T-helper 2 cell (primary cell): ENCODE measurements at places on chromosomes 5 and 9.

- no peak for DNase-seq
These were observed 359.0 kb downstream of the OSTF1 start for GRCh38 chr9:75447281-75447680.

- DNase-seq, result no peak
These were observed 144.4 kb downstream of the NSG2 start for GRCh38 chr5:174189654-174190541.

- DNase-seq, result no peak
These were observed 466.4 kb upstream of the SMC2 start for GRCh38 chr9:103627731-103628130.

DNA sequence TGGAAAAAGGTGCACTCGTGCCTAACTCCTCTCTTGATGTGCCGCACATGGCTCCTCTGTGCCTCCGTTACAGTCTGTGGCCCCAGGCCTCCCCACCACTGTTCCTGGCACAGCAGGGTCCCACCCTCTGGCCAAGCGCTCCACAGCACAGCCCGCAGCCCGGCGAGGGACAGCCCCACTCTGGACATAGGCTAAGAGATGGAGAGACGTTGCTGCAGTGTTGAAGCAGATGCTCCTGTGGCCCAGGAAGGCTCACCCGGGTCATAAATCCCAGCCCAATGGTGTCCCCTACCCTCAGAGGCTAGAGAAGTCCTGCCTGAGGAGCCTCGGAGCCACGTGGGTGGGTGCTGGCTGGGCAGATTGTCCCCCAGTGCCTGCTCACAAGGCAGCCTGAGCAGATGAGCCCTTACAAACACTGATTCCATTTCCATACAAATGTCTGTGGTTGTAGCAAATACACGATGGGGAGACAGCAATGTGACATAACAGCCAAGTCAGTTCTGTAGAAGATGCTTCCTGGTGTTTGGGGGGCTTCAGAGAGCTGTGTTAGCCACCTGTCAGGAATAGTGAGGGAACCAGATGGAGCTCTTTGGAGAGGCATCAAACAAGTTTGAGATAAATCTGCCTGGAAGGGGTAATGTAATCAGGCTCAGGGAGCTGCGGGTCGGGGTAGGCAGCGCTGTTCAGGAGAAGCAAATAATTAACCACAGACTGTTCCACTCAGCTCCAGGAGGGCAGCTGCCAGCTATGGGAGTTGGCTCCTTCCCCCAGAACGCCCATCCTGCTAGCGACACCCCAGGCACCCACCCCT lies 41.7 kb downstream of the C5orf15 start:
- DNase-seq, result no peak

- no peak for DNase-seq
These were observed 541 bp upstream of the TBCA start for GRCh38 chr5:77776554-77777206.

DNA sequence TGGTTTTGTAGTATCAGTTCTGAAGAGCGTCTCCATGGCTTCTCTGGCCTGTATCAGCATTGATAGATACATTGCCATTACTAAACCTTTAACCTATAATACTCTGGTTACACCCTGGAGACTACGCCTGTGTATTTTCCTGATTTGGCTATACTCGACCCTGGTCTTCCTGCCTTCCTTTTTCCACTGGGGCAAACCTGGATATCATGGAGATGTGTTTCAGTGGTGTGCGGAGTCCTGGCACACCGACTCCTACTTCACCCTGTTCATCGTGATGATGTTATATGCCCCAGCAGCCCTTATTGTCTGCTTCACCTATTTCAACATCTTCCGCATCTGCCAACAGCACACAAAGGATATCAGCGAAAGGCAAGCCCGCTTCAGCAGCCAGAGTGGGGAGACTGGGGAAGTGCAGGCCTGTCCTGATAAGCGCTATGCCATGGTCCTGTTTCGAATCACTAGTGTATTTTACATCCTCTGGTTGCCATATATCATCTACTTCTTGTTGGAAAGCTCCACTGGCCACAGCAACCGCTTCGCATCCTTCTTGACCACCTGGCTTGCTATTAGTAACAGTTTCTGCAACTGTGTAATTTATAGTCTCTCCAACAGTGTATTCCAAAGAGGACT lies 1.5 kb downstream of the GPR21 start:
- no peak for DNase-seq

DNA sequence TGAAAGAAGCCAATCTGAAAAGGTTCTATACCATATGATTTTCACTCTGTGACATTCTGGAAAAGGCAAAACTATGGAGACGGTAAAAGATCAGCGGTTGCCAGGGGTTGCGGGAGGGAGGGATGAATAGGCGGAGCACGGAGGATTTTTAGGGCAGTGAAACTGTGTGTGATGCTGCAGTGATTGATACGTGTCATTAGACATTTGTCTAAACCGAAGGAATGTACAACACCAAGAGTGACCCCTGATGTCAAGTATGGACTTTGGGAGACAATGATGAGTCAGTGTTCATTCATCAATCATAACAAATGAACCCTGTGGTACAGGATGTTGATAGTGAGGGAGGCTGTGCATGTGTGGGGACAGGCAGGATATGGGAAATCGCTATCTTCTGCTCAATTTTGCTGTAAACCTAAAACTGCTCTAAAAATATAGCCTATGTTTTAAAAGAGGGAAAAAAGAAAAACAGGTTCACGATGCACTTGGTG lies 34.4 kb downstream of the ERGIC1 start:
- no peak for DNase-seq

- no peak for DNase-seq
These were observed 61.0 kb upstream of the TEX48 start for GRCh38 chr9:114742947-114743346.

GRCh38 chr5:114369680-114370417 lies 8.0 kb downstream of the KCNN2 start:
- no peak for DNase-seq

- no peak for DNase-seq
These were observed 64.5 kb downstream of the C9orf152 start for GRCh38 chr9:110143485-110143884.

DNA sequence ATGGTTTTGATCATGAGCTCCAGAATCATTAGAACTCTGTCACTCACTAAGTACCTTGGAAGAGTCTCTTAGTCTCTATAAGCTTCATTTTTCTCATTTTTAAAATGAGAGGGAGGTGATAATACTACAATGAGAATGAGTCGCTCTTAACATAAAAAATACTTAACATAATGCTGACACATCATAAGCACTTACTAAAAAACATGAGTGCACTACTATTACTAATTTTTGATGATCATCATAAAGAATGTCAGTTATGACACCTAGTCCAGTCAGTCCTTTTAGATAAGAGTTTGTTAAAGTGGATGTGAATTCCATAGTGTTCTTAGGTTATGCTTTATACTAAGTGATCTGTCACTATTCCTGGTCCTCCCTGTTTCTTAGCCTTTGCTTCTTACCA lies 200.4 kb upstream of the SLC24A2 start:
- no peak for DNase-seq

GRCh38 chr9:123073991-123074422 lies 40.5 kb downstream of the GPR21 start:
- no peak for DNase-seq

- no peak for DNase-seq
These were observed 9.7 kb downstream of the TIGD6 start for GRCh38 chr5:149990518-149991376.

GRCh38 chr9:134209731-134210311 lies 45.5 kb upstream of the RNU6ATAC start:
- DNase-seq, result no peak

GRCh38 chr5:159032656-159033350 lies 66.9 kb downstream of the EBF1 start:
- no peak for DNase-seq

- DNase-seq, result no peak
These were observed 51.4 kb upstream of the COL15A1 start for GRCh38 chr9:98892288-98892687.

DNA sequence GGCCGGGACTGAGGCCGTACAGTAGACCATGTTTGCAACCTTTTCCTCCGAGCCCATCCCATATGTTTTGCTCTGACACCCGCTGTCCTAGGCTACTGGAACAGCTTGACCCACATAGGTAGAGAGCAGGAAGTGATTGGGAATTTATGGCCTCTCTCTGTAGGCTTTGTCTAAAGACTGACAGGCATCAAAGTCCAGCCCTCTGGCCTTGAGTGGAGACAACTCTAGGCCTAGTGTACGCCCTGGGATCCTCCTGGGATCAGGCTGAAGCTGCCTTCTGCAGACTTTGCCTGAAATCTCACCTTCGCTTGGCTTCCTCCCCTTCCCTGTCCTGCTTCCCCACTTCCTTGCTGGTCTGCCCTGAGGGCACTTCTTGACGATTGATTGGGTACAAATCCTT lies 13.6 kb upstream of the AKNA start:
- no peak for DNase-seq

- DNase-seq, result no peak
These were observed 78.9 kb downstream of the SMARCA2 start for GRCh38 chr9:2093920-2094597.

DNA sequence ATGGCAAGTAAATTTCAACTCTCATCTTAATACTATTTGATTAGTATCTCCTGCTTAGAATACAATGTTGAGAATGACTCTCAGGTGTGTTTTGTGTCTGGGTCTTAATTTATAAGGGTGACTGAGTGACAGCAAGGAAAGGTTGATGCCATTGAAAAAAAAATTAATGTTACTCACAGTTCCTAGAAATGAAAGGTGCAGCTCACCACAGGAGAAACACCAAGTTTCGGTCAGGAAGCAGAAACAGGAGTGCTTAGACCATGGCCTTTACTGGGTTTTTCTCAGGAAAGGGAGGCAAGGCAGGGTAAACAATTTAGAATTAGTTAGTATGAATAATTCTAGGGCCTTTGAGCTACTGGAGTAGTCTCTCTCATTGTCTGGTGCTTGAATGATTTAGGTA lies 159.2 kb upstream of the C9orf72 start:
- no peak for DNase-seq

DNA sequence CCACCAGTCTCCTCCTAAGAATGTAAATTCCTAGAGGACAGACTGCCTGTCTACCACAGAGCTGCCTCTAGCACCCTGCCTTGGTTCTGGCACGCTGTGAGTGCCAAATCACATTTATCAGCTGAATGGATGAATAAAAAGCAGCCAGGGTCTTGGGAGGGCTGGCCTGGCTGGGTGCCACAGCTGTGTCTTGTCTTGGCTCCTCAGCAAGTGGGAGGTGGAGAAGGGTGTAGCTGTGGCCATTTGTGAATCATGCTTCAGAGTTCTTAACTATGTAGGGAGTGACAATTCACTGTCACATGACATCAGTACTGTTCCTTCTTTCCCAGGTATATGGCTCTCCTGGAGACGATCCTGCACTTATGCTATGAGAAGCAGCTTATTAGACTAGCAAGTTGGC lies 70.6 kb downstream of the DCP2 start:
- DNase-seq, result no peak

DNA sequence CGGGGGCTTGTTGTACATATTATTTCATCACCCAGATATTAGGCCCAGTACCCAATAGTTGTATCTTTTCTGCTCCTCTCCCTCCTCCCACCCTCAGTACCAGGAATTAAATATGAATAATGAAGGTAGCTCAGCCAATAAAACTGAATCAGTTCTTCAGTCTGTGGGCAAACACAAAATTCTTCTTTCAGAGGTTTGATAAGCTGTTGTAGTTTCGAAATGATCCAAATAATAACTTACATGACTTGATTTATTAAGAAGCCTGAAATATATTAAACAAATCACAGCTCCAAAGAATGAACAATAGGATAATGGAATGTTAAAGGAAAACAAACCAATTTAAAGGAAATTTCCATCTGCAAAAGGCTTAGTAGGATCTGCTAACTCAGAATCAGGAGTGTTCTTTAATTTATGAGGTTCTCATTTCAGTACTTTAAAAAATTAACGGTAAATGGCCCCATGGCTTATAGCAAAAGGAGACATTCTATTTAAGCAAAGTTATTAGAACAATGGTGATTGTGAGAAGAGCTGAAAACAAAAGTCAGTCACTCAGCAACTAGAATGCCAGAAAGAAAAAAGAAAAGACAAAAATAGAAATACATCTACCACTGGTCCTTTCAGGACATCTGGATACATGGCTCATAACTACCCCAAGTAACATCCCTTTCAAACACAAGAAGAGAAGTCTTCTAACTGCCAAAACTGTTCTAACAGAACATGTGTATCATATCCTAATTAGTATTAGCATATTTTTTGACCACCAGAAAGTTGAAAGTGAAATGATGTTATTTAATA lies 62.4 kb downstream of the NR3C1 start:
- DNase-seq, result no peak

GRCh38 chr9:107309271-107309670 lies 26.2 kb downstream of the RAD23B start:
- DNase-seq, result no peak

DNA sequence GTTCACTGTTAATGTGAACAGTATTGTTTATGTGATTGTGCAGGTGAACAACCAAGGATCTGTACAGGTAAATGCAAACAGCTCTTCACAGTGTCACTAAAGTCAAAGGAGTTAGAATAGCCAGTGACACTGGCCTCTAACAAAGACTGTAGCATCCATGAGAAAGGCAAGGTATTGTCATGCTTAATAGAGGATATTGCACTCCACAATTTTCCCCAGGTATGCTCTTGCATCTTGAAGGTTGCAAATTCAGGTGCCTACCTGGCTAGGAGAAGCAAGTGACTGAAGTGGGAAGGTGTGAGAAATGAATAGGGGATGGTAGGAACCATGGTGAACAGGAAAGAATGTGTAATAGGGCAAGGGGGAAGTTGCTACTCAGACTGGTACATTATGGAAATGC lies 101.2 kb upstream of the EFNA5 start:
- no peak for DNase-seq

- no peak for DNase-seq
These were observed 29.4 kb downstream of the SYK start for GRCh38 chr9:90830977-90831376.

DNA sequence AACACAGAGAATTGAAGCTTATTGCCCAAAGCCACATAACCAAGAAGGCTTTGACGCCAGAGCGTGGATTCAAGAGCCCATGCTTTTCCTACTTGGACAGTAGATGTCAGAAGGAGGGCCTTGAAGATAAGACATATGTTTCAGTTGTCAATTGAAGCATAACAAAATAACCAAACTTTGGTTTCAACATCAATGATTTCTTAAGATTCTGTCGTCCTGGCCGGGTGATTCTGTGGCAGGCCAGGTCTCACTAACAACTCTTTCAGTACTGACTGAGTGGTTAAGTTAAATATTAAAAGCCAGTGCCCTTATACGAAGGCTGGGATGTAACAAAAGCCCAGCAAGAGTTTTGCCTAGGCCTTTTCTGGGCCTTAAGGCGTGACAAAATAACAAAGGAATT lies 94.0 kb downstream of the RCL1 start:
- no peak for DNase-seq

- DNase-seq, result peak; percentile 22
These were observed 4.5 kb downstream of the RCL1 start for GRCh38 chr9:4796988-4797853.

DNA sequence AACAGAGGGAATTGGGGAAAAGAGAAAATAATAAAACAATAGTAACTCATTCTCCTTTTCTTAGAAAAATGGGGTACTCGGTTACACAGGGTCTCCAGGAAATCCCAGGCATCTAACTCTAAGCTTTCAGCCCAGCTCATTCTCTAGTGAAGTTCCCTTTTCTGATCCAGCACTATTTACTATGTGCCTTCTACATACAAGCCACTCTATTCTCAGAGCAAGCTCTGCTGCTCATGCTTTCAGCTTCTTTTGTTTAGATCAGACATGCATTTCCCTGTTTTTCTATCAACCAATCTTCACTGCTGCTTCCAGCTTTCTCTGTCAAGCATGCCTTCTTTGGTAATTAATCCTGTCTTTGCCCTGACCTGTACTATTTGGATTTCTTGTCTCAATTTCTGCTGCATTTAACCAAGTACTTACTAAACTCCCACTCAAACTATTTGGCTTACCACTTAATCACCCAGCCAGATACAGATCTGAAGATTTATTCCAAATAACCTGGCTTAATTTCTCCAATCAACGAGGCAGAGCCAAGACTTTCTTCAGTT lies 25.3 kb downstream of the OSMR start:
- no peak for DNase-seq
